Tongue (tissue), 3 donors: ENCODE measurements at places on chromosomes 11 and 22. TPM values are rescaled to one million over a fixed set of nuclear protein-coding genes. Genes with fewer than 3 reads are reported as not detected.

Gene OR52R1
- total RNA-seq = not detected

Gene LSP1
- 84.2 TPM for total RNA-seq

Gene OR4C12
- total RNA-seq = not detected

Gene PATE4
- not detected for total RNA-seq

Gene ESAM
- 24.0 TPM for total RNA-seq

Gene KIAA1671
- total RNA-seq = 31.7 TPM

Gene SCGB1A1
- total RNA-seq = not detected

Gene NAV2
- total RNA-seq = 13.7 TPM

Gene CBLIF
- total RNA-seq = not detected

Gene OR51E2
- total RNA-seq = not detected

Gene HOATZ
- total RNA-seq = not detected

Gene GDPD4
- total RNA-seq = not detected

Gene GLYAT
- total RNA-seq = not detected

Gene ALDH3B1
- 3.8 TPM for total RNA-seq

Gene MS4A4A
- total RNA-seq = 2.9 TPM

Gene CENATAC
- total RNA-seq = 31.6 TPM

Gene LAYN
- 21.1 TPM for total RNA-seq

Gene BIK
- total RNA-seq = 1.0 TPM
